ENCODE measurements at places on chromosomes 12 and 14.

- no peak for DNase-seq
Measured at GRCh38 chr12:49599961-49600360, 5.5 kb downstream of the FAM186B start.

DNA sequence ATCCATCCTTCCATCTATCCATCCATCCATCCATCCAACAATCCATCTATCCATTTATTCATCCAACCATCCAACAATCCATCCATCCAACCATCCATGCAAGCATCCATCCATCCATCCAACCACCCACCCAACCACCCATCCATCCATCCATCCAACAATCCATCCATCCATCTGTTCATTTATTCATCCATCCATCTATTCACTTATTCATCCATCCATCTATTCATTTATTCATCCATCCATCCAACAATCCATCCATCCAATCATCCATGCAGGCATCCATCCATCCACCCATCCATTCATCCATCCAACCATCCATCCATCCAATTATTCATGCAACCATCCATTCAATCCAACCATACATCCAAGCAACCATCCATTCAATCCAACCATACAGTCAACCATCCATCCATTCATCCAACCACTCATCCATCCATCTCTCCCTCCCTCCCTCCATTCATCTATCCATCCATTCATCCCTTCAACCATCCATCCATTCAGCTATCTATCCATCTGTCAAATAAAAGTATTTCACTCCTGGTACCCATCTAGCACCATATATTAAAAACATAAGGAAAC is 86.1 kb downstream of the KSR2 start:
- DNase-seq = no peak

DNA sequence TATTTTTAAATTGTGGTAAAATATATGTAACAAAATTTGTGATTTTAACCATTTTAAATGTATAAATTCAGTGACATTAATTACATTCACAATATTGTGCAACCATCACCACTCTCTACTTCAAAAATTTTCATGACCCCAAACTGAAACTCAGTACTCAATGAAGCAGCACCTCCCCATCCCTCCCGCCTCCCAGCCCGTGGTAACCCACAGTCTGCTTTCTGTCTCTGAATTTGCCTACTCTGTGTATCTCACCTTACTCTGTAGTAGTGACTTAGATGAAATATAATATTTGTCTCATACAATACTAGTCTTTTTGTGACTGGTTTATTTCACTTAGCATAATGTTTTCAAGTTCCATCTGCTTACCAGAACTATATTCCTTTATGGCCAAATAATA is 36.2 kb downstream of the EML1 start:
- no peak for DNase-seq

- DNase-seq = no peak
Measured at GRCh38 chr12:89672589-89672979, 36.1 kb downstream of the ATP2B1 start.

GRCh38 chr12:89087149-89087825 is 265.0 kb downstream of the DUSP6 start:
- DNase-seq = no peak

DNA sequence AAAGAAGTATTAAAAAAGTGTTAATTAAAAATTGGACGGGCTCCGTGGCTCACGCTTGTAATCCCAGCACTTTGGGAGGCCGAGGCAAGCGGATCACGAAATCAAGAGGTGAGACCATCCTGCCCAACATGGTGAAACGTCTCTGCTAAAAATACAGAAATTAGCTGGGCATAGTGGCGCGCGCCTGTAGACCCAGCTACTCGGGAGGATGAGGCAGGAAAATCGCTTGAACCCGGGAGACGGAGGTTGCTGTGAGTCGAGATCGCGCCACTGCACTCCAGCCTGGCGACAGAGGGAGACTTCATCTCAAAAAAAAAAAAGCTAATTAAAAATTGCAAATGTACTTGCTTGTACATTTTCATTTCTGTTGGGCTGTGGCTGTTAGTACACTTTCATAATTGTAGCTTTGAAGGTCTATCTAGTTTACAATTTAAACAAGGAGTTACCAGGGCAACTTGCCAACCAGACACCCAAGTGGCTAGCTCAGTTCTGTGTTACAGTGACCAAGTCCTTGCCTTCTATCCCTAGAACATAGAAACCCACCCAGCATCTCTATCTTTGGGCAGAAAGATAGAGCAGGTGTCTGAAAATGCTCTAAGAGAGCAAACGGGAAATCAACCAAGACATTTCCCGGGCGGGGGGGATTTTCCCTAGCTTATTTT is 1.2 kb downstream of the COA8 start:
- DNase-seq = no peak

DNA sequence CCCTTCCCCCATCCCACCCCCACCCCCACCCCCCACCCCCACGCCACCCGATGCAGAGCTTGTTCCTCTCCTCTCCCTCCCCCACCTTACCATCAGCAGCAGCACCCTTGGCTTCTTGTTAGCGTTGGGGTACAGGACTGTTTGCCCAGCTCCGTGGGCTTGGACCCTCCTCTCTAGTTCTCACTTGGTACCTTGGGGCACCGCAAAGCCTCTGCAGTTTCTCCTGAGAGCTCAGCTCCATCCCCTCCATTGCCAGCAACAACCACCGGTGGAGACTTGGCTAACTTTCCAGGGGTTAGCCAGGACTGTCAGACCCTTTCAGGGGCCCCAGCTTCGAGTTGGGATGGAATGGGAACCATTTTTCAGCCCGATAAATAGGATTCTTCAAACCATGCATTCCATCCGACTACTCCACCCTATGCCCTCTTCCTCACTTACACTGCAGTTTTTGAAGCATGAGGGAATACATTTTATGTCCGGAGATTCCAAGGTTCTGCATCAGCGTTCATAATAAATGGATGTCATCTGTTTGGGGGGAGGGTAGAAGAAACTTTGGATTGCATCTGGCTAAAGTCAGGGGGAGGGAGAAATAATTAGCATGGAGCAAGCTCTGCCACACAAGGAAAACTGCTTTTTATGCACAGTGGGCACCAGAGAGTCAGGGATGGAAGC is 1.1 kb downstream of the SCN8A start:
- DNase-seq = no peak

DNA sequence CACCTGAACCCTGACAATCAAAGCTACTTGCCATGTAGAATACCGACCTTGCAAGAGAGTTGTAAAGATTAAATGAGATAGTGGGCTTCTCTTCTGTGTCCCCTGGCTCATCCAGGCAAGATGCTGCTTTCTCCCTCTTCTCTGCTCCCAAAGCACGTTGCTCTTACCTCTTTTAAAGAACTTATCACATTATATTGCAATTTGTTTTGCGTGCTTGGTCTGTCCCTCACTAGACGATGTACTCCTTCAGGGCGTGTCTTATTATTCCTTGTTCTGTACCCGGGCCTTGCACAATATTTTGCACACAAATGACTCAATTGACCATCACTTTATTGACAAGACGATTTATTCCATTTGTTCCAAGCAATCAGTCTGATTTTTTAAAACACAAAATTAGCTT is 3.3 kb downstream of the DCN start:
- DNase-seq = no peak

All from stimulated activated CD8-positive, alpha-beta memory T cell treated with anti-CD3 and anti-CD28 coated beads, Interleukin-4, amount 100 ng/mL, for 4 hours (primary cell).